ENCODE measurements at places on chromosomes 5 and 9. TPM values are rescaled to one million over a fixed set of nuclear protein-coding genes. Genes with fewer than 3 reads are reported as not detected.

GRCh38 chr5:1119312-1119831 is 7.5 kb upstream of the SLC12A7 start:
- no peak for DNase-seq

- DNase-seq, result no peak
Measured at GRCh38 chr5:19554524-19554923, 433.5 kb downstream of the CDH18 start.

GRCh38 chr9:123742009-123742767 is 187.7 kb downstream of the DENND1A start:
- peak; percentile 4 for DNase-seq

DNA sequence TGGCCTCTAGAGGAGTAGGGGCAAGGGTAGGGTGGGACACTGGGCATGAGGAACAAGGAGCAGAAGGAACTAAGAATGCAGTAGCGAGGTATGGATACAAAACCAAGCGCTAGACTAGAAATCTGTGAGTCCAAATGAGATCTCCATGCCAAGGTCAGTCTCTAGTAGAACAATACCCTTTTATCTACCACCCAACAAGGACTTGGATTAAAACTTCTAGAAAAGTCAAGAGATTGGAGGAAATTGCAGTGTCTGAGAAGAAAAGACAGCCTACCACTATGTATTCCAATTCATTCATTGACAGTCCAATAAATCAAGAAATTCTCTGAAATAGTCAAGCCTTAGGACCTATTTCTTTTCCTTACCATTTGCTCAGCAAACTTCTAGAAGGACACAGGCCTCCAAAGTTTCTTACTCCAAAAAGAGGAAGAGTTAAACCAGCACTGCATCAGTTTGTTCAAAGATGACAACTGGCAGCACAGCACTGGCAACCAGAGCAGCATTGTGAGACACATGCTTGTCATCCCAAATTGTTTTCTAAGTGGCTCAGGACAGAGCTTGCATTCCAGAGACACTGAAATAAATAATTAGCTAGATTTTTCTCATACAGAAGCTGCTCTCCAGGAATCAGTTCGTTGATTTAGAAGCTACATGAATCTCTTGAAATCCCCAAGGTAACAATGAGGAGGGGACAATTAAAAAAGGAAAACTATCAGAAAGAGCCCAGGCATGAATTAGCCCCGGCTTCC is 22.6 kb downstream of the ABCA1 start:
- DNase-seq, result no peak

ENTPD8 gene
- not detected for total RNA-seq

PCDHAC1 gene
- not detected for total RNA-seq

Data from HT1080 (cell line).